ENCODE measurements at places on chromosomes 1 and 21. TPM values are rescaled to one million over a fixed set of nuclear protein-coding genes. Genes with fewer than 3 reads are reported as not detected.
A peak's percentile ranks its signal among the peaks of the same experiment; 100 is the strongest.

- no peak for DNase-seq
These were observed 80.0 kb downstream of the DHRS3 start for GRCh38 chr1:12537906-12538461.

GRCh38 chr1:93715529-93716126 is 34.0 kb upstream of the BCAR3 start:
- peak; percentile 82 for DNase-seq

DNA sequence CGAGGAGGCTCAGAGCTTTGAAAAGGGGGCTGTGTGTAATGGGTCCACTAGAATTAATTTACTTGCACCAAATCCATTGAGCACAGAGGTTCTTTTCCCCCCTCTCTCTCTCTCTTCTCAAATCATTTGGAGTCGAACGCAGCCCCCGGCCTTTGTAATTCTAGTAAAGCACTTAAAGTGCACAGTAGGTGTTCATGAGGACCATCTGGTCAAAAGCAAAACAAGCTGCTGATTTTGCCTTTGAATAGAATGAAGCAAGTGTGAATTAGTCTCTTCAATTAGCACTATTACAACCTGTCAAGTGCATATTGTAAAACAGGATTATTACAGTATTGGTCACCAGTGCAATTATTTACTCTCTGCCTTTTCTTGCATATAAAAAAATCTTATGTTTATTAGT is 259.9 kb downstream of the FAF1 start:
- DNase-seq, result no peak

- no peak for DNase-seq
These were observed 135.9 kb upstream of the COA6 start for GRCh38 chr1:234237393-234237792.

DNA sequence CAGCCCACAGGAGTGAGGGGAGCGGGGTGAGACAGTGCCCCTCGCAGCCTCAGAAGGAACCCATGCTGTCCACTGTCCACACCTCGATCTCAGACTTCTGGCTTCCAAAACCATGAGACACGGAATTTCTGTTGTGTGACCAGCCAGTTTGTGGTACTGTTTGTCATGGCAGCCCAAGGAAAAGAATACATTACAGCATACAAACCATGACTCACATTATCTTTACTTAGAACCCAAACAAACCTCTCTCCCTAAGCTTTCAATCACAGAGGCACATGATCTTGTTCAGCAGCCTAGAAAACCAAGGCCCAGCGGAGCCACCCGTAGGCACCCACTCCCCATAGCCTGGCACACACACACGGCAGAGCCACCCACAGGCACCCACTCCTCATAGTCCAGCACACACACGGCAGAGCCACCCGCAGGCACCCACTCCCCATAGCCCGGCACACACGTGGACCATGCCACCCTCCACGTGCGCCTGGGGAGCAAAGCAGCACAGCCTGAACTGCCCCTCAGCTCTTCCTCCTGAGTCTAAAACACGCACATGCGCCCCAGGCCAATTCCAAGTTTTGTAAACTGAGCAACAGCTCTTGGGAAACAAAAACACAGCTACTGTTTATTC is 458 bp upstream of the KRTAP10-4 start:
- peak; percentile 10 for DNase-seq

DNA sequence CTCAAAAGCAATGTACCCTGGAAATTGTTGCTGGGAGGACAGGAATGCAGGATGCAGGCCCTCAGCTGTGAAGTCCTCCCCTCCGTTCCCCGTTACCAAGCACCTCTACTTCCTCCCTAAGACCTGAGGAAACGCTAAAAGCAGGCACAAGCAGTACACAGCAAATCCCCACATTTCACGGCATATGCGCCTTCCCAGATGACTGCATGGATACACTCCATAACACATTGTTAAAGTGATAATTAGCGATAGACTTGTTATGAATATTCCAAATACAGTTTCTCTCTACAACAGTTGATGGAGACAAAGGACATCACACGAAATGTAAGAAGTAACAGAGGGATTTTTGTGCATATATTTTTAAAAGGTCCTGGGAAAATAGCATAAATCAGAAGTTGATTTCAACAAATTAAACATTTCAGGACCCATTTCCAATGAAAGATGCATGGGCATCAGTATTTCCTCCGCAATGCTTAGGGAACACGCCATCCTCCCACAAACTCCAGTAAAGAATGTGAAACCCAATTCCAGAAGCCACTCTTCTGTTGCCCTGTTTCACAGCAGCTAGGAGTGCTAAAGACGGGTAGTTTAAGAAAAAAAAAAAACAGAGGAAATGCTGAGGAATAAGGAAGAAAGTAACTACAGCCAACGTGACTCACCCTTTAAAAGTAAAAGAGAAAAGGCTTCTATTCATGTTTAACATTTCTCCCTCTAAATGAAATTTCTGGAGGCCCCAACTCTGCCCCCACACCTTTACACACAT is 75.5 kb downstream of the HIVEP3 start:
- DNase-seq, result peak; percentile 83

GRCh38 chr1:93186667-93187066 is 6.1 kb downstream of the CCDC18 start:
- DNase-seq, result no peak

Gene VSIG8
- not detected for total RNA-seq

DNA sequence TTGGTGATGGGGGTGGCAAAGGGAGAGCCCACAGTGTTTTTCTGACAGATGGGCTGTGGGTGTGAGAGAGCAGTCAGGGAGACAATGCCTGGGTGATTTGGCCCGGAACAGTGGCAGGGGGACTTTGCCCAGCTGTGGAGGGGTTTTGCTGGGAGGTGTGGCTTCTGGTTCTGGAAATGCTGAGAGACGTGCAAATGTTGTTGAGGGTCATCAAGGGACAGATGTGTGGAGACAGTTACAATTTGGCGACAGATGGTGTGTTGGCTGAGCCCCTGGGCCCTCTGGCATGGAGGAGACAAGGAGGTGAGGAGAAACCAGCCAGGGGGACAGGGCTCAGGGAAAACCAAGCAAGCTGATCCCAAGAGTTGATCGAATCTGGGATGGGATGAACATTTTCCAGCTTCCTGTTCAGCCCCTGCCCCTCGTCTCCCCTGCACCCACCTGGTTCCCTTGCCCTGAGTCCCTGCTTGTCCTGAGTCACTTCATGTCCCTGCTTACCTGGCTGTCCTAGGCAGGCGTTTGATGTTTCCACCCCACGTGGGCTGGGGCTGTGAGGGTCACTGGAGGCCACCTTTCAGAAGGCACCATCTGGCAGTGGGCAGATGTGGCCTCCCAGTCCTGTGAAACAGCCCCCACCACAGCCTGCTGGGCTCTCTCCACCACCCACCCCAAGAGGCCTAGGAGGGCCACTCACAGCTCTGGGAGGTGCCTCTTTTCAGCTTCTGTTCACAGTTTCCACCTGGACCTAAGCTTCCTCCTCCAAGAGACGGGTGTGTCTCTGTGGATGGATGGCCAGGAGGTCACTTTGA is 15.8 kb upstream of the ZNF678 start:
- DNase-seq, result no peak
